ENCODE measurements at places on chromosomes 13 and 19.

- no peak for DNase-seq
Observed at GRCh38 chr19:2371656-2372055, 11.6 kb downstream of the TMPRSS9 start.

GRCh38 chr13:93951108-93951507 lies 528.4 kb downstream of the DCT start:
- no peak for DNase-seq

GRCh38 chr13:101773062-101773461 lies 320.6 kb downstream of the ITGBL1 start:
- DNase-seq, result no peak

DNA sequence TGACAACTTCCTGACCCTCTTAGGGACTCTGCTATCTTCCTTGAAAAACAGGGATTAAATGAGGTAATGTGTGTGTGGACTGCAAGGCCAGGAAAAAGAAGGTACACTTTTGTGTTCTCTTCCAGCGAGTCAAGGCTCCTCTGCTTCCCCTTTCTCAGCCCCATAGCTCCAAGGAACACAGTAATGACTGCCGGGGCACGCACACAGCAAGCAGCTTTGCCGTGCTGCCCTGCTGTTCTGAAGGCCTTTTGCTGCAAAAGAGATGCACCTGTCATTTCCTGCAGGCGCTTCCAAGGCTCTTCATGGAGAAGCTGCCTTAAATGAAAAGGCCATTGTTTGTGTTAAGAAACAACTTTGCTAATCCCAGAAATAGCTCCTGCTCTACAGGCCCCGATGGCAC lies 84.6 kb downstream of the CYSLTR2 start:
- no peak for DNase-seq

DNA sequence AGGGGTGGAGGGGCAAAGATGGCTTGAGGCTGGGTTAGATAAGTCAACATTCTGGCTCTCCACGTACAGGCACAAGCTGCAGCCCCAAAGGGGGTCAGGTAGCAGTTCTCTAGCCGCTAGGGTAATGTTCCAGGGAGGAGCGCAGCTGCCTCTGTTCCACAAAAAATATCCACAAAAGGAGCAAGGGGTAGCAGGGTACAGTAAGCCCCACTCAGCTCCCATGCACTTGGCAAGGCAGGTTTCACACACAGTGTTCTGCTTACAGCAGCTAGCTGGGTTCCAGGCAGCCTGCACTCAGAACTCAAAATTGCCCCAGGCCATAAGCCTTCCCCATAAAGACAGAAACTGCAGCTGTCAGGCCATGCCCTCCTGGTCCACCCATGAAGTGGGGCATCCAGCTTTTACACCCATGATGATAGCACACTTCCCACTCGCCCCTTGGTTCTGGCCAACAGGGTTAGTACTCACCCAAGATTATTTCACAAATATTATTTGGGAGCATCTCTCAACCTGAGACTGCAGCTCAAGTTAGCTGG lies 130.0 kb downstream of the CYSLTR2 start:
- DNase-seq, result no peak

GRCh38 chr13:73702419-73703071 lies 431.7 kb downstream of the KLF12 start:
- no peak for DNase-seq

DNA sequence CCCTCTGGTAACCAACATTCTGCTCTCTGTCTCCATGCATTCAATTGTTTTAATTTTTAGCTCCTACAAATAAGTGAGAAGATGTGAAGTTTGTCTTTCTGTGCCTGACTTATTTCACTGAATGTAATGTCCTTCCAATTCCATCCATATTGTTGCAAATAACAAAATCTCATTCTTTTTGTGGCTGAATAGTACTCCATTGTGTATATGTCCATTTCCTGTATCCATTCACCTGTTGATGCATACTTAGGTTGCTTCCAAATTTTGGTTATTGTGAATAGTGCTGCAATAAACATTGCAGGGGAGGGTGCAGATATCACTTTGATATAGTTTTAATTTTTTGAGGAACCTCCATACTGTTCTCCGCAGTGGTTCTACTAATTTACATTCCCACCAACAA lies 2.5 kb upstream of the ZNF284 start:
- no peak for DNase-seq

GRCh38 chr19:17775245-17775927 lies 19.6 kb upstream of the B3GNT3 start:
- DNase-seq, result no peak

- no peak for DNase-seq
Observed at GRCh38 chr19:29376855-29377354, 148.9 kb upstream of the VSTM2B start.

DNA sequence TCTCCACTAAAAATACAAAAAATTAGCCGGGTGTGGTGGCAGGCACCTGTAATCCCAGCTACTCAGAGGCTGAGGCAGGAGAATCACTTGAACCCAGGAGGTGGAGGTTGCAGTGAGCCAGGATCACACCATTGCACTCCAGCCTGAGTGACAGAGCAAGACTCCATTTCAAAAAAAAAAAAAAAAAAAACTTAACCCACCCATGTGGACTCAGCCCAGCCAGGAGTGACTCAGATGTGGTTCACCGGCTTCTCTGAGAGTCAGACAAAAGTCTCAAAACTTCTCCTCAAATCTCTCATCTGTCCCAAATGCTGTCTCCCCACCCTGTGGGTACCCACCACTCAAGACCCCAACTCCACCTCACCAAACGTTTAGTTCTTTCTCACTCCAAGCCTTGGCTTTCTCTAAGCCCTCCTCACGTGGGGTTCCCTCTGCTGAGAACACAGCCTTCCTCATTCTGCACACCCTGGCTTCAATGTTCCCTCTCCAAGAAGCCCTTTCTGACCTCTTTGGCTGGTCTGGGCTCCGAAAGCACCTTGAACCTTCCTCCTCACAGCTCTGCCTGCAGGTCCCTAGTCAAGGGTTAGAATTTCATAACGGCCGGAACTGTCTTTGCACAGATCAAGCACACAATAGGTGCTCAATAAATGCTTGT lies 11.1 kb upstream of the RAB3A start:
- no peak for DNase-seq

- DNase-seq, result no peak
Observed at GRCh38 chr13:67943116-67943515, 713.0 kb upstream of the PCDH9 start.

DNA sequence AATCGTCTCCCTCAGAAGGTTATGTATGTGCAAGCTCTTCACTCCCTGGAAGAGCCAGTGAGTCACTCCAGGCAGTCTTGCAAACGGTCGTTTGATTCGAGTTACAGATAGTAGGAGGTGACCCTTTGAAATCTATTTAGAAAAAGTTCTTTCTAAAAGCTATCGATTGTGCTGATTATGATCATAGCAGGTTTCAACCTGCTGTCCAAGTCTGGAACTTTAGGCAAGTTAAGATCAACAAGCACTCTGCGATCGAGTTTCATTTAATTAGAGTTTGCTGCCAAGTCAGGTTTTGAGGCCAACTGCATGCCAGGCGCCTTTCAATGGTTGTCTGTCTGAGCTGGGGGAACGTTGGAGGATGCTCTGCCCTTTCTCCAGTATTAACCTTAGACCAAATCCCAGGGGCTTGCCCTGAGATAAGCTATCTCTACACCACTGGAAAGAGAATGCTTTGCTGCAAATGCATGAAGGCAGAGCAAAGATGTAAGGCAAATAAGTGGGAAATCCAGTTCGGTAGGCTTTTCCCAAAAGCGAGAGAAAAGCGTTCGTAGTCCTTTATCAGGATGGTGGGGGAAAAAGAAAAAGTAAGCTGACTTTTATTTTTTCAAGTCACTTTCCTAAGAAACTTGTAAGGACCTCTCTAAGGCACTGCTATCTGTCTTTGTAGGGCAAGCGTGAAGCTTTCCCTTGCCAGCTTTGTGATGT lies 287.5 kb downstream of the ATP8A2 start:
- DNase-seq, result no peak

DNA sequence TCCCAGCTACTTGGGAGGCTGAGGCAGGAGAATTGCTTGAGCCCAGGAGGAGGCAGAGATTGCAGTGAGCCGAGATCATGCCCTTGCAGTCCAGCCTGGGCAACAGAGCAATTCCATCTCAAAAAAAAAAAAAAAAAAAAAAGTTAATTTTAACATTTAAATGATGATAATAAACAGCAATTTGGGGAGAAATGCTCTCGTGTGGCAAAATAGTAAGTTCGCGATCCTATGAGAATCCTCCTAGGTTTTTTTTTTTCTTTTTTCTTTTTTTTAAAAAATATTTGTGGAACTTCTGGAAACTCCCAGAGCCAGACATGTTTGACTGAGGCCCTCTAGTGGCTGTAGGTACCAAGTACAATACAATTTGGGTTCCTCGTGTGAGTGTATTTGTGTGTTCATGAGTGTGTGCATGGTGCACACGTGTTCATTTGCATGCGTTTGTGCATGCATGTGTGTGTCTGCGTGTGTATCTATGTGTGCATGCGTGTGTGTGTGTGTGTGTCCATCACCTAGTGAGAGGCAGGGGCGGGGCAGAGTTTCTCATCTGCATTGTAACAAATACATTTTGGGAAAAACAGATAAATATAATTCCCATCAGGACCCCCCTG lies 31.2 kb downstream of the TMPRSS9 start:
- peak; percentile 66 for DNase-seq

DNA sequence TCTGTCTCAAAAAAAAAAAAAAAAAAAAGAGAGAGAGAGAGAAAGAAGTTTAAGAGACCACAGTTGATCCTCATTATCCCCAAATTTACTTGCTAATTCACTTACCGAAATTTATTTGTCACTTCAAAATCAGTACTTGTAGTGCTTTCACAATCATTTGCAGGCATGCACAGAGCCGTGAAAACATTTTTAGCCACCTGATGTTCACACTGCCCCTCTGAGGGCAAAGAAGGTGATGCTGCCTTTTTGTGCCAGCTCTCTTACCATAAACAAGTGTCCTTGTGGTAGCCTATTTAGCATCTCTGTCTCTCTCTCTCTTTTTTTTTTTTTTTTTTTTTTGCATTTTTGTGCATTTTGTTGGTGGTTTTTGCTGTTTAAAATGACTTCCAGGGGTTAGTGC lies 24.1 kb upstream of the CASP14 start:
- no peak for DNase-seq

- DNase-seq, result no peak
Observed at GRCh38 chr13:66689037-66689619, 541.0 kb downstream of the PCDH9 start.

- DNase-seq, result no peak
Observed at GRCh38 chr19:29893606-29894284, 48.3 kb upstream of the URI1 start.

DNA sequence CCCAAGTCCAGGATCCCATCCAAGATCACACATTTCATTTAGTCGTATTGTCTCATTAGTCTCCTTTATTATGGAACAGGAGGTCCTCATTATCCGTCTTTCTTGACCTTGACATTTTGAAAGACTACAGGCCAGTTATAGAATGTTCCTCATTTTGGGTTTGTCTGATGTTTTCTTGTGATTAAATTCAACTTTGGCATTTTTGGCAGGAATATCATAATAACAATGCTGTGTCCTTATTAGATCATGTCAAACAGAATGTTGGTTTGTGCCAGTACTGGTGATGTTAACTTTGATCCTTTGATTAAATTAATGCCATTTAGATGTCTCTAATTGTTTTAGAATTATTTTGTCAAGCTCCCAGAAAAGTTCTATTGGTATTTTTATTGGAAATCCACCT lies 106.5 kb upstream of the FRY start:
- no peak for DNase-seq

DNA sequence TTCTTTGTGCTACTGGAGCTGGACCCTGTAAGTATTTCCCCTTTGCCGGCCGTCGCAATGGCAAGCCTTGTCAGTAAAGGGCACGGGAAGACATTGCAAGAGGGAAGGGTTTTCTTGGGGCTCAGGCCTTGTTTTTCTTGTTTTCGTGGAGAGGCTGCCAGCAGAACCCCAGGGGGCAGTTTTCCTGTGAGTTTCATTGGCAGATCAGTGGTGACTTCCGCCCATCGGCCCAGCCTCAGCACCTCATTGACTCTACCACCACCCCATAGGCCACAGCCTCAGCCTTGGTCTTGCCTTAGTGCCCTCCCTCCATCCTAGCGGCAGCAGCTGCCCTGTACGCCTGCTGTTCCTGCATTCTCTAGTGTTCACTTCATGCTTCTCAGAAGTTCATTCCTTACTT lies 61.5 kb downstream of the GJA3 start:
- no peak for DNase-seq

GRCh38 chr13:113064534-113065405 lies 40.8 kb upstream of the F7 start:
- peak; percentile 56 for DNase-seq

DNA sequence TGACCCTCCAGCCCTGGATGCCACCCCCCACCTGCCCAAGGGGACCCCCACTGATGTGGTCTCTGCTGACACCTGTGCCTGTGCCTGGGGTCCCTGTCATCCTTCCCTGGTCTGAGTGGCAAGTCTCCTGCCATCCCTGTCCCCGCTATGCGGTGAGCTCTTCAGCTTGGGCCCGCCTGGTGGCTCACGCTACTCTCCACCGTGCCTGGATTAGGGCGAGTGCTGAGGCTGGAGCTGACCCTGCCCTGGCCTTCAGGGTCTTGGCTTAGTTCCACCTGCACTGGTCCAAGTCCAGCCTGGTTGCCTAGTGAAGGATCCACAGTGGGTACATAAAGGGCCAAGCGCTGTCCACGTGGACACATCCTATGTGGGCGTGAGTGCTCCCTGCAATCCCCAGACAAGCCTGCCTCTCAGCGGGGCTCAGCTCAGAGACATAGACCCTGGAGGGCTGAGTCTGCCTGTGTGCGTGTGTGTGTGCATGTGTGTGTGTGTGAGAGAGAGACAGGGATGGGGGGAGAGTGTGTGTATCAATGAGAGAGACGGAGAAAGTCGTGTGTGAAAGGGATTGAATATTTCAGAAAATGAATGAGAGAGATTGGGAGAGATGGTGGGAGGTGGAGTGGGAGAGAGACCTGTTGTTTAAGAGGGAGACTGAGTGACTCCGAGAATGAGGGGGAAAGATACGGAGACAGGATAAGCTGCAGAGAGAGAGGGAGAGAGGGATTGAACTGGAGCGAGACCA lies 22.1 kb downstream of the WTIP start:
- DNase-seq, result no peak

DNA sequence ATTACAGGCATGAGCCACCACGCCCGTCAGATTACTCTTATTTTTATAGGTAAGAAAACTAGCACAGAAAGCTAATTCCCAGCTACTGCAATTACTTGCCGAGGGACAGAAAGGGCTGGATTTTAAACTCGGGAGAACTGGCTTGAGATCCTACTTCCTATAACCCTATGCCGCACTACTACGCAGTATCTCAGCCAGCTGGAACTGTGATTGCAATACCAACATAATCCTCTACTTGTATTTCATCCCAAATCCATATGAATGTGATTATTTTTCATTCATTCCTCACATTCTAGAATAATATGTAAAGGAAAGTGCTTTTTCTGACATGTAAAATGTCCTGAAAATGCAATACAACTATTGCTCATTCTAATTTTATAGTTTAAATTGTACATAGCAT lies 773.8 kb upstream of the GPC6 start:
- no peak for DNase-seq

- no peak for DNase-seq
Observed at GRCh38 chr19:5130371-5131030, 161.6 kb downstream of the KDM4B start.

- DNase-seq, result no peak
Observed at GRCh38 chr19:3028305-3029064, 595 bp downstream of the TLE2 start.

- no peak for DNase-seq
Observed at GRCh38 chr19:34282611-34283519, 28.5 kb downstream of the GARRE1 start.
